Activated T-cell treated with anti-CD3 and anti-CD28 coated beads for 4 hours (primary cell): ENCODE measurements at places on chromosomes 6 and 20.

GRCh38 chr6:84222426-84222825 lies 5.0 kb downstream of the CEP162 start:
- DNase-seq, result no peak

GRCh38 chr20:23387118-23387443 lies 25.1 kb downstream of the GZF1 start:
- no peak for DNase-seq

GRCh38 chr6:33790379-33790778 lies 1.4 kb upstream of the LEMD2 start:
- no peak for DNase-seq

- no peak for DNase-seq
Observed at GRCh38 chr20:14989535-14990290, 652.3 kb upstream of the FLRT3 start.
